ENCODE measurements at places on chromosomes 1 and 21.

DNA sequence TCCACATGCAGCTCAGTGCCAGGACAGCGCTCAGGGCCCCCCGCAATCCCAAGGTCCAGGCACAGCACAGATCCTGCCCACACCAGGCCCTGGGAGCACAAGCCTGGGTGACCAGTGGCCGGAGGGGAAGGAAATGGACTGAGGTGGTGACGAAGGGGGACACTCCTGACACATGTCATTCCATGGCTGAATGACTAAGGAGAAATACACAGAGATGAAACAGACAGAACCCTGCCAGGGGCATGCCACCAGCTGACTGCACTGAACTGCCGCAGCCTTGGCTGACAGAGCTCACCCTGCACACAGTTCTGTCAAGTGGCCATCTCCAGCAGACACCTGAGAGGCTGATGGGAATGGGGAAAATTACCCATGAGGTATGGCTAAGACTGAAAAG is 56.1 kb downstream of the HSF2BP start:
- DNase-seq, result no peak

GRCh38 chr1:66300972-66301451 is 232.9 kb upstream of the SGIP1 start:
- no peak for DNase-seq

DNA sequence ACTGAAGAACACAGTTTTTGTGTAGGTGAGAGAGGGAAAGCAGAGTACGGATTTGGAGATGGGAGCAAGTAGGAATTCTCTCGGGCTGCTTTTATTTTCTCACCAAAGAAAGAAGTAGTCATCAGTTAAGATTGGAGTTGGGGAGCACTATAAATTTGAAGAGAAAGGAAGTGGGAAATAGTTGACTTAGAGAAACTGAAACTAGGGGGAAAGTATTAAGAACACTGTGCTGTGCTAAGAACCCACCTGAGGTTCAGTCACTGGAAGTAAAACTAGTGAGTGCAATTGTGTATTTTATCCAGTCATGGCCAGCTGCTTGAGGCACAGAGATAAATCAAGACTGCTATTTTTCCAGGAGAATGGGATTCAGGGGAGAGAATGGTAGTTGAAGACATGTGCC is 37.4 kb downstream of the CLCC1 start:
- DNase-seq, result no peak

DNA sequence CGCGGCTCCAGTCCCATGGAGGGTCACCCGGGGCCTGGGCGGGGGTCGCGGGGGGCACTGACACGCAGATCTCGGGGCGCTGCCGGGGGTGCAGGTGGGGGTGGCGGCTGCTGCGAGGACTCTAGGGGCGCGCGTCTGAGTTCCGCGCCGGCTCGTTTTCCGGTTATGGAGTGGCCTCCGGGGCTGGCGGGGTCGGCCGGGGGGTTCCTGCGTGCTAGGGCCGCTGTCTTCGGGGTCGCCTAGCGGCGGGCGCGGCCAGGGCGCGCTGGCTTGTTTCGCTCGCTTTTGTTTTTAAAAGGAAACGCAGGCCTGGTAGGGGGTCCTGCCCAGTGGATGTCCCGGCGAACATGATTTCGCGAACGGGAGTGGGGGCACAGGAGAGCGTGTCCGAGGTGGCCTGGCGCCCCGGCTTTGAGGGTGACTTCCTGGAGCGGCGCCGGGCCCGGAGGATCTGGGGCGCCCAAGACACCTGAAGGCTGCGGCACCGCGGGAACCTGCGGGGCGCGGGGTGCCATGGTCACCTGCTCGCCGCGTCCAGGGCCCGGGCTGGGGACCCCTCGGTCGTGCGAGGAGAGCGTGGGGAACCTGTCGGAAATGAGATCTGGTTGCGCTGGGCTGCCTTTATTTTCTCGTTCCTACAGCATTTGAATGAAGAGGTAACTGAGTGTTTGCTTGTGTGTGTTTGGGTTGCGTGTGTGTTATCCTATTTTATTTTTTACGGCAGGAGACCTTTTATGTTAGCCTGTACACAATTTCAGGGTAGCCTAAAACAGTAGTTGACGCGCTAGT is 618 bp downstream of the ETS2 start:
- peak; percentile 53 for DNase-seq

GRCh38 chr1:116288201-116288598 is 84.8 kb upstream of the ATP1A1 start:
- DNase-seq, result no peak

GRCh38 chr1:2134266-2134620 is 60.3 kb downstream of the FAAP20 start:
- DNase-seq, result no peak
